Left hindlimb (tissue), 1 donor: ENCODE measurements at places on chromosomes 3 and 15.

GRCh38 chr3:53807117-53807810 lies 39.0 kb downstream of the CHDH start:
- DNase-seq: no peak

DNA sequence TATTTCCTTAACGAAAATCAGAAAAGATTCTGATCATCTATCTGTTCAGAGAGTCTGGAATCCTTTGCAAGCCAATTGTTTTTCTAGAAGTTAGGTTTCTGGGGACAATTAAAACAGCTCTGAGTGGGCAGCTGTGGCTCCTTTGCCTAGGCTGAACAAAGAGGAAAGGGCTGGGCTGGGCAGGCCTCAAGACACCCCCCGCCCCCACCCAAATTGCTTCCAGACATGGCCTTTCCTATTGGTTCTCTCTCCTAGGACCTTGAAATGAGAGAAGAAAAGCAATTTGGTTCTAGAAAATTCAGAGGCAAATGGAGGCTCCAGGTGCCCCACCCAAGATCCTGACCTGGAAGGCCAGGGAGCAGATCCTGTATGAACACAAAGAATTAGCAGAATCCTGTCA lies 2.3 kb upstream of the ADPGK start:
- no peak for DNase-seq

- DNase-seq: peak; percentile 6
Observed at GRCh38 chr3:194607592-194608389, 25.4 kb downstream of the TMEM44 start.

- no peak for DNase-seq
Observed at GRCh38 chr3:61605589-61606175, 44.3 kb downstream of the PTPRG start.

- no peak for DNase-seq
Observed at GRCh38 chr3:39329493-39329892, at the start of gene CCR8. TSS of gene CCR8 (plus strand) at chr3:39329709. CDS start at chr3:39332332, 2,623 bp downstream.

- no peak for DNase-seq
Observed at GRCh38 chr3:96465521-96465920, 348.9 kb upstream of the EPHA6 start.
